ENCODE measurements at places on chromosomes 6 and 20.

DNA sequence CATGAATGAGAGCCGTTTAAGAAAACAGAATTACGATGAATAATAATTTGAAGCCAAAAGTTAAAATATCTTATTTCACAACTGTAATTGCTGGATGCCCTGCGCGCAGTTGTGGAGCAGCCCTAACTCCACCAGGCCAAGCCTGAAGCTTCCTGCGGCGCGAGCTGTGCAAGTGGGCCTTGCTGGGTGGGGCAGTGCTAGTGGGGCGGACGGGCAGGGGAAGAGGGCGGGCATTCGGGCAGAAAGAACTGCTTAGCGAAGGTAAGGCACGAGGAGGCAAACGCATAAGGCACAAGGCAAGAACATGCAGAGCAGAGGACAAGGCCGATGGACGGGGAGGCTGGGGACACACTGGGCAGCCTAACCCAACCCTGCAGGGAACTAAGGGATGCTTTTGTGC is 2.3 kb downstream of the HLA-DQB2 start:
- DNase-seq: no peak

DNA sequence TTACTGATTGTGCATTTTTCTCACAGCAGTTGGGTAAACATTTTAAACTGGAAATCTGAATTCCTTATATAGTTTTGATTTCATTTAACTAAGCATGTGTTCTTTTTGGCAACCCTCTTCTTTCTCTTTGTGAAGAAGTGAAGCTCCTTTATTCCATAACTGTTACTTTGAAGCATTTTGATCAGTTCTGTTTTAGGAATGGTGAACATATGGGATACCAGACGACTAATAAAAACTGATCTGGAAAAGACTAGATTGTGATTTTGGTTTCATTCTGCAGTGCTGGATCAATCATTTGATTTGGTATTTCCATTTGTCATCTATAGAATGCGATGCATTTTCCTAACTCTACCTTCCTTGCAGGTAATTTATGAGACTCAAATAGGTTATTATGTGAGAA is 9.8 kb downstream of the AFG1L start:
- no peak for DNase-seq

DNA sequence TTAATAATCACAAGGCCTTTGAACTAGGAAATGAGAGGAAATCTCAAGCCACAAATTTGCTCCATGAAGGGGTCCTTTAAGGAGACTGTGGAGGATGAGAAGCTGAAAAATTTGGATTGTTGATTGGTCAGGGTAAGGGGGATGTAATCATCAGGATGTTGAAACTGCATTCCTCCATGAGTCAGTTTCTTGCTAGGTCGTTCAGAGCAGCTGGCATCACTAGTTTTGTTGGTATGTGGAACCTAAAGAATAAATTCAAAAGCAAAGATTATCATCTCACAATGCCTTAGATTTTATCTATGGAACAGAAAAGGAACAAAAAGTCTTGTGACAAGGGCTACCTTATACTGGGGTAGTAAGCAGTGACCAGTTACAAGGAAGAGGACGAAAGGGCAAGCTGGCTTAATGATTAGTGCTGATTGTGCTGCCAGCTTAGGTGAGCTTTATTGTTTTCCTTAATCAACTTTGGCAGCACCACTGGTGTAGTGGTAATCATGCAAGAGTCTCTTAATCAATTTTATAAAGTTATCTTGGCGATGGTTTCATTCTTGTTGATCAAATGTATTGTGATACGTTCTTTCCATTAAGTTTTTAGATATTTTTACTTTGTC is 36.6 kb downstream of the CRISP2 start:
- no peak for DNase-seq

- DNase-seq: no peak
These were observed 188.4 kb downstream of the JARID2 start for GRCh38 chr6:15434263-15434662.

- no peak for DNase-seq
These were observed 71.3 kb upstream of the TOX2 start for GRCh38 chr20:43843096-43843964.

DNA sequence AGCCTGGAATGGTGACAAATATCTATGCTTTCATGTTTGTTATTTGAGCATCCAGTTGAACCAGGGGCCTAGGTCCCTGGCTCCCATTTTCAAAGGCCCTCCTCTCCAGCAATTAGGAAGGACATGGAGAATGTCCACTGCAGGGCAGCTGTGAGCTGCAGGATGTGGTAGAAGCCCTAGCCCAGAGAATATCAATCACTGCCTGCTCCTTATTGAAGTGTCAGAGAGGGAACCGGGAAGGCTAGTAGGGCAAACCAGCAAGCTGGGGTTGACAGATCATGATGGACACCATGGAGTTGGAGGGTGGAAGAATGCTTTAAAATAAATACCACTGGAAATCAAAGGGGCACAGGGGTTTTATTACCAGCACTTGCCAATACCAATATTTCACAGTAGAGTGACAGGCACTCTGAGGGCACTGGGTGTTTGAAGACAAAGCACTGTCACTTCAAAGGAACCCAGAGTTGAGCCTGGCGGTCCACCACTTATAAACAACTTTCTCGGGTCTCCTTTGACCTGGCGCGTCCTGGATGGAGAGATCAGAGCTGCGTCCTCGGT is 47.7 kb downstream of the ZNF831 start:
- DNase-seq: no peak

DNA sequence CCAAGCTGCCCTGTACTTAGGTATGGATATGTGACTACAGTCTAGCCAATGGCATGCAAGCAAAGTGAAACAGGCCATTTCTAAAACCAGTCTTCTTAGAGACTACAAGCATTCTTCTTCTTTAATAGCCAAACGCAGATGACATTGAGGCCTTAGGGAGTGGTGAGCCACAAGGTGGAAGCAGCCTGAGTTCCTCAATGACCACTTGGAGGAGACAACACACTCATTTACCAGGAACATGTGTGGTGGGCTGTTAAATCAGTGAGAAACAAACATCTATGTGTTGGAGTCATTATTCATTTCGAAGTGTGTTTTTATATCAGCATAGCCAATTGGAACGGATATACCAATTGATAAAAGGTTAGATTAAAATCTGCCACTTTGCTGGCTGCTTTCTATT is 122.0 kb downstream of the GFRAL start:
- no peak for DNase-seq

DNA sequence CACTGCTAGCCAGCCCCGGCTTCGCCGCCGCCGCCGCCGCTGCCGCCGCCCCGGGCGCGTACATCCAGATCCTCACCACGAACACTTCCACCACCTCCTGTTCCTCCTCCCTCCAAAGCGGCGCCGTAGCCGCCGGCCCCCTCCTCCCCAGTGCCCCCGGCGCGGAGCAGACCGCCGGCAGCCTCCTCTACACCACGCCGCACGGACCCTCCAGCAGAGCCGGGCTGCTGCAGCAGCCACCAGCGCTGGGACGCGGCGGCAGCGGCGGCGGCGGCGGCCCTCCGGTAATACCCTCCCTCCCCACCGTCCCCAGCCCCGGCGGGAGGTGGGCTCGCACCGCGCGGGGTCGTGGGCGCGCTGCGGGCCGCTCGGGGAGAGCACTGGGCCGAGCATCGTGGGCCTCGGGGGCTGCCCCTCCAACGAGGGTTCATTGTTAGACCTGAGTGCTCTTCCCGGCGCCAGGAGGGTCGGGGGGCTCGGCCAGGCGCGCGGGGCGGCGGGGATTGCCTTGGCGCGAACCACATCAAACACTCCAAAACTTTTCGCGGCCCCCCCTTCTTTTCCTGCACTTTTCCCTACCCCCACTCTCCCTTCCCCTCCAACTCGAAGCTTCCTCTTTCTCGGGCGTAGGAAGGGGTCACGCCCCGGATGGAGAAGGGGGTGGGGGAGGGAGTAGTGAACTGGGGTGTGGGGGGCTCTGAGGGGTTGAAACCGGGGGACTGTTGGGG is 827 bp downstream of the E2F3 start:
- peak; percentile 20 for DNase-seq

DNA sequence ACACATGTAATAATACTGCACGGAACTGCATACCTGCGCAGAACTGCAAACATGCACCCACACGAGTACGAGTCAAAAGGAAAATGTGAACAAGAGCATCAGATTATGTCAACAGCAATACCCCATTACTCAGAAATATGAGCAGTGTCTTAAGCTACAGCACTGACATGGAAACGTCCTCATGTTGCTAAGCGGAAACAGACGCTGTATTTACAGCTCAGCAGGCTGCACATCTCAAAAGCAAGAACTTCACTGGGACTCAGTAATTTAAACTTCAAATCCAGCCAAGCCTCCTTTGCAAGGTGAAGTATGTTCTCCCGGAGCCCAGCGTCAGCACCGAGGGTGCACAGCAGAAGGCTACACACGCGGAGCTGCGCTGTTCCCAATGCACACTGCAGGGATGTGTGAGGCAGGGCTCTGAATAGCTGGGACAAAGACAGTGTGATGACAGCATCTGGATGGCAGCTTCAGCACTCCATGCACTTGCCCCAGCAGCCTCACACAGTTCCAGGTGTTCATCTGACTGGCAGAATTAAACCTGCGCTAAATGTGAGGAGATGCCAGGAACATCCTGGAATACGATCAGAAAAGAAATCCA is 202.8 kb downstream of the WDR27 start:
- no peak for DNase-seq

DNA sequence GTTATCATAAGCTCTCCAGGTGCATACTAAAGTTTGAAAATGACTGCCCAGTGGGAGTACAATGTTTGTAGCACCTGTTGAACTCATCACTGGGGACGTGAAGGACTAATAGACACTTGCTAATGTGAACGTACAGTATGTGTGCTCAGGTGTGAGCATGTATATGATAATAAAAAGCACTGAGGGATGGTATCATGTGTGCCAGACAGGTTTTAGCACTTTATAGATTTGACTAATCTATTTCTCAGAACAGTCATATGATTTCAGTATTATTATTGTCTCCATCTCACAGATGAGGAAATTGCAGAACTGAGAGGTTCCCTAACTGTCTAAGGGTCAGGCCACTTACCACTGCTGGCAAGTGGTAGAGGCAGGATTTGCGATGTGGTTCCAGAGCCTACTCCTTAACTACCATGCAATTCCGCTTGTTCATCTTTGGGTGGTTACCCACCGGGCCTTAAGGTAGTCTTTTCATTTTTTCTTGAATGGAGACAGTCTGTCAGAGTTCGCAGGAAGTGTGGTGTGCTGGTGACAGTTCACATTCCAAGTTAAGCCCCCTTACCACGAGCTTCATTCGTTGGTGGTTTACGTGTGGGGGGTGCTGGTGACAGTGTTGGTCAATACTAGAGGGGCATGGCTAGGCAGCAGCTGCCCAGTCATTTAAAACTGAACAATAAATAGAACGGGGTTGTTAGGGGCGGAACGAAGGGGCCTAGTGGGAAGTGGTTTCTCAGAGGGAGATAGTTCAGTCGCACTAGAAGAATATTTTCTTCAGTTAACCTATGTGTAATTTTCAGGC is 46.8 kb downstream of the RREB1 start:
- no peak for DNase-seq

DNA sequence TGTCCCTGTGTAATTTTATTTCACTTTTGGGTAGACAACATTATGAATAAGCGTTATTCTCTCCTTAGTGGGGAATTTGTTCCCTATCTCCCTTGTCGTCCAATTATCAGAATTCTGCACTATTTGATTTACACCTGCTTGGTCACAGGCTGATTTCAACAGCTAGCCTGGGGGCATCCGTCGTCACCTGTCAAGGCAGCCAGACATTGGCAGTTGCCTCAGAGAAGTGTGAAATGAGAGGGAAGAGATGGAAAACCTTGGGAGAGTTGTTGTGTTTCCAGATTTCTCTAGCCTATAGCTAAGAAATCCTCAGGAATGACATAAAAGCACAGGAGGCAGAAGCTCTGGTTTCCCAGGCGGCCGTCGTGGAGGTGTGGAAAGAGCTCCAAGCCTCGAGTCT is 891 bp upstream of the GHRH start:
- DNase-seq: no peak

GRCh38 chr6:168938546-168938945 is 315.1 kb downstream of the THBS2 start:
- no peak for DNase-seq

DNA sequence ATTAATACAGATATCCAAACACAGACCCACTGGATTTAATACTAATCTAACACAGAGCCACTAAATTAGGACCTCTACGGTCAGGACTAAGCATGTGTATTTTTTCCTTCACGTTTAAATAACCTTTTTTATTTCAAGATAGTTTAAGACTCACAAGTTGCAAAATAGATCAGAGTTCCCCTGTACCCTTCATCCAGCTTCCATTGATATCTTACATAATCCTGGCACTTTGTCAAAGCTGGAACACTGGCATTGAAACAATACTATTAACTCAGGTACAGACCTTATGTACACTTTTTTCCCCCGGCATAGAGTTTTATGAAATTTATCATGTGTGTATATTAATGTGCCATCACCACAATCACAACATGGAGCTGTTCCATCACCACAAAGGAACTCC is 2.1 kb downstream of the C6orf163 start:
- no peak for DNase-seq
